ENCODE measurements at places on chromosomes 6 and 20.

DNA sequence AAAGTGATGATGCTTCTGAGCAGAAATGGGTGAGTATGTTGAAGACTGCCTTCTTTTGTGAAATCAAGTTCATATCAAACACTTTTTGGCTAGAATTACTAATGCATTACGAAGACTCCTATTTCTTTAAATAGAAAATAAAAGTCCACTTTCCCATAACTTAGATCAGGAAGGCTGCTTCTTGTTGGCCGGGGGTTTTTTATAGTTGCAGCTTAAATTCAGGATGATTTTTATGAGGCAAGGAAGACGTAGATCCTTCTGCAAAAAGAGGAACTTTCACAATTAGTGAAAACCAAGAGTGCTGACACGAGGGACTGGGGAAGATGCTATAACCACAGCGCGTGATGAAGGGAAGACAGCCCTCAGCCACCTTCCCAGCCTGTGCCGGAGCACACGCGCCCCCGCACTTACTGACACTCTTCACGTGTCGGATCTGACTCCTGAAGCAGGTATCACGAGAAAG is 206.1 kb upstream of the PRDM1 start:
- DNase-seq, result peak; percentile 63

DNA sequence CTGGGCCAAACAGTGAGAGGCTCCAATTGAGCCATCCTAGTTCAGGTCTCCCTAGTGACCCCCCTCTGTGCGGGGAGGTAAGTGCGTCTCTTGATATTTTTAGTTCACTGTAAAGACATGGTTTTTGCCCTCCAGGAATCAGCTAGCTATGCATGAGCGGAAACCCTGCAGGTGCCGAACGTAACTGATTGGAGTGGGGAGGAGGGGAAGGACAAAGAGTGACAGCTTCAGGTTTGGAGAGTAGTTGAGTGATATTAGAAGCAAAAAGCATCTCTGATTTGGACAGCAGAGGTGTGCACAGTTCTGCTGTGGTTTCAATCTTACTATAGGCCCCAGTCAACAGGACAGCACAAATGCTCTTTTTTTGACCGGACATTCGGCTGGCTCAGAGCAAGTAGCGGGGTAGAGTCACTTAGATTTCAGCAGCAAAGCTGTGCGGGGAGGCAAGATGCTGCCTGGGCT is 31.8 kb downstream of the TBC1D7 start:
- DNase-seq, result no peak

- no peak for DNase-seq
These were observed 36.6 kb downstream of the PTPN1 start for GRCh38 chr20:50546729-50547314.

GRCh38 chr6:41689171-41690008 is 46.0 kb downstream of the TFEB start:
- no peak for DNase-seq

DNA sequence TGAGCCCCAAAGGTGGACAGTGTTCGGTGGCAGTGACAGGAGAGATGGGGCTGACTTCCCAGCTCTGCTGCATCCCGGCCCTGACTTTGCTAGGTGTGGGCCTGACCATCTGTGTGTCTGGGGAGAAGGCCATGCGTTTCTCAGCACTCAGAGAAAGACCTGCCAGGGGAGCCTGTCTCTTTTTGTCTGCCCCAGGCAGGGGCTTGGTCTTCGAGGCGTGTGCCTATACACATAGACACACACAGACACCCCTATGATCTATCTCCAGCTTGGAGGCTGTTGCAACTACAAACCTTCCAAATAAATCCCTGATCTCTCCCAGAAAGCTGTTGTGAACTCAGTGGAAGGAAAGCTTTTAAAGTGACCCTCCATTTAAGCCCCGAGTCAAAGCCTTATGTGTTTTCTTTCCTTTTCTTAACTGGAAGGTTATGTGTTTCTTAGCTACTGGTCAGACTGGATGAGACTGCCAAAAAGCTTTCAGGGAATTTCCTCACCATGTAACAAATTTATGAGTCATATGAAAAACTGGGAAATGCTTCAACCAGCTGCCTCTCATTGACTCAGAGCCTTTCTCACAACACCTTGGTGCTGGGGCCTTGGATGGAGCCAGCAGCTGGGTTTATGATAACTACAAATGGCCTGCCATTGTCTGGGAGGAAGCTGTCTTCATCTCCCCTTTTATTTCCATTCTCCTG is 102.6 kb downstream of the CDC5L start:
- DNase-seq, result no peak
